ENCODE measurements at places on chromosomes 5 and 9. TPM values are rescaled to one million over a fixed set of nuclear protein-coding genes. Genes with fewer than 3 reads are reported as not detected.

LRRTM2 gene
- total RNA-seq = 0.07 TPM

PLAC8L1 gene
- 0.57 TPM for total RNA-seq

DNA sequence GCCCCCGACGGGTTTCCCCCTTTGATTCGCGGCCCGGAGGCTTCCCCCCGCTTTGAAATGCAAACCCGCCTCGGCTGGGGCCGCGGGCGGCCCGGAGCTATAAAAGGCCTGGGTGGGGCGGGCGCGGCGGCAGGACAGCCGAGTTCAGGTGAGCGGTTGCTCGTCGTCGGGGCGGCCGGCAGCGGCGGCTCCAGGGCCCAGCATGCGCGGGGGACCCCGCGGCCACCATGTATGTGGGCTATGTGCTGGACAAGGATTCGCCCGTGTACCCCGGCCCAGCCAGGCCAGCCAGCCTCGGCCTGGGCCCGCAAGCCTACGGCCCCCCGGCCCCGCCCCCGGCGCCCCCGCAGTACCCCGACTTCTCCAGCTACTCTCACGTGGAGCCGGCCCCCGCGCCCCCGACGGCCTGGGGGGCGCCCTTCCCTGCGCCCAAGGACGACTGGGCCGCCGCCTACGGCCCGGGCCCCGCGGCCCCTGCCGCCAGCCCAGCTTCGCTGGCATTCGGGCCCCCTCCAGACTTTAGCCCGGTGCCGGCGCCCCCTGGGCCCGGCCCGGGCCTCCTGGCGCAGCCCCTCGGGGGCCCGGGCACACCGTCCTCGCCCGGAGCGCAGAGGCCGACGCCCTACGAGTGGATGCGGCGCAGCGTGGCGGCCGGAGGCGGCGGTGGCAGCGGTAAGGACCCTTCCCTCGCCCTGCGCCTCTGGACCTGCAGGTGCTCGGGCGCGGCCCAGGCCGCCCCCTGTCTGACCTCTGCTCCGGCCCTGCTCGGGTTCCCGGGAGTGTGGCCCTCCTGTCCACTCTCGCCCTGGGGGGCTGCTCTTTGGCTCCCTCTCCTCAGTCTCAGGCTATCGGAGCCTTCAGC is at the start of gene CDX1:
TSS of gene CDX1 (plus strand) at position 129 of the 862 bp plus-strand sequence. CDS start at position 228, 99 bp downstream.
- no peak for DNase-seq
- H3K27ac ChIP-seq = no peak within 1 kb of the TSS
- no peak within 1 kb of the TSS for H3K4me3 ChIP-seq
- peaks cover 49% of the 10 kb centered on the region for H3K27me3 ChIP-seq
- H3K4me1 ChIP-seq = no peaks in the 10 kb centered on the region

GRCh38 chr5:31867219-31867618 is 228.3 kb downstream of the PDZD2 start:
- H3K4me3 ChIP-seq = no peak overlapping the region
- DNase-seq = no peak
- H3K36me3 ChIP-seq = no peaks in the 10 kb centered on the region
- peaks cover 2% of the 10 kb centered on the region for H3K4me1 ChIP-seq

DNA sequence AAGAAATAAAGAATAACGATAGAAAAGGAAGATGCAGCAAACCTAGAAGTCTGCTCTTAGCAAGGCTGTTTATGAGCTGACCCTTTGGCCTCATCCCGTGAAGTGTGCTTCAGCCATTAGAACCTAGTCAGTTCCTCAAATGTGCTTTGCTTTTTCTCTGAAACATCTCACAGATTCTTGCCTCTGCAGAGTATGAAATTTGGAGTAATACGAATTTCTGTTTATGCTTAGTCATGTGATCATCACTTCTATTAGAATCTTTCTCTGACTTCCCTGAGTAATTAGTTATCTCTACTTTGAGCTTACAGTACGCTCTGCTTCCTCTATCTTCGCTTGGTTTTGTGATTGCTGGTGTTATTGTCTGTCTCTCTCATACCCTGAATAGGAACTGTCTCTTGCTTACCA is 11.3 kb downstream of the CYSTM1 start:
- no peak overlapping the region for H3K27ac ChIP-seq
- peaks cover 10% of the 10 kb centered on the region for H3K27me3 ChIP-seq
- H3K4me3 ChIP-seq = no peak overlapping the region
- peaks cover 2% of the 10 kb centered on the region for H3K4me1 ChIP-seq
- DNase-seq = no peak

DNA sequence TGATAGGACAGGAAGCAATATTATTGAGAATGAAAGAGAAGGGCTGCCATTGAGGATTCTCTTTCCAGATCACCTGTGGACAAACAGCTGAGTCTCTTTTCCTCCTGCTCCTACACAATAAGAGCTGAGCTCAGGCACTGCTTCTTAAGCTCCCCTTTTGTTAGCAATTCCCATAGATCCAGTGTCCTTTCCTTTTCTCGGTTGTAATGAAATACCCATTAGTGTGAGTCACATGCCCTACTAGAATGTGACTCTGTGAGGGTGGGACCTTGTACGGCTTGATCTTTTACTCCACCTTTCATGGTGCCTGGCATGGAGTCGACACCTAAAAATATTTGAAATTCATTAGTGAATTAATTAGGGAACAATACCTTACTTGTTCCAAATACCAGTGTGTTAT is 269.2 kb downstream of the NR3C1 start:
- no peak overlapping the region for H3K4me3 ChIP-seq
- H3K4me1 ChIP-seq = peaks cover 3% of the 10 kb centered on the region
- no peak for DNase-seq
- H3K27me3 ChIP-seq = no peaks in the 10 kb centered on the region
- H3K36me3 ChIP-seq = peaks cover 8% of the 10 kb centered on the region

All from activated CD4-positive, alpha-beta T cell treated with anti-CD3 and anti-CD28 coated beads, Interleukin-2, amount 10 ng/mL, durations not matched to agents 24 days and 14 days (primary cell).